ENCODE measurements at places on chromosomes 3 and 15. TPM values are rescaled to one million over a fixed set of nuclear protein-coding genes. Genes with fewer than 3 reads are reported as not detected.

Gene SOX14
- not detected for total RNA-seq

- no peak overlapping the region for H3K27ac ChIP-seq
- peaks cover 73% of the 10 kb centered on the region for H3K4me1 ChIP-seq
- no peak for DNase-seq
- no peaks in the 10 kb centered on the region for H3K27me3 ChIP-seq
Observed at GRCh38 chr3:15279205-15279604, 53.2 kb downstream of the SH3BP5 start.

DNA sequence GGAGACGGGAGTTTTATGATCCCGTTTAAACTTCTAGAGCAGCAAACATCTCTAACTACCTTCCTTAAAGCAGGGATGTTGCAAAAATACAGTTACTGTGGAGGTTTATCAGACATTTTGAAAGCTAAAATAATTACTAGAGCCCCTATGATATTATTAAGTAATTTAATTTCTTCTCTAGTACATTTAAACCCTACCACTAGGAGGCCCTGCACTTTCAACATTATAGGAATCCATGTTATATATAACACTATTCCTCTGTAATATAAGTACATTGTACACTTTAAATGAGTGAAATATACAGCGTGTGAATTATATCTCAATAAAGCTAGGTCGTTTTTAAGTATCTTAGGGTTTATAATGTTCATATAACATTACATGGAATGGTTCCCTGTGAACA is 11.5 kb downstream of the SETMAR start:
- H3K4me3 ChIP-seq, result no peak overlapping the region
- no peaks in the 10 kb centered on the region for H3K36me3 ChIP-seq

- no peaks in the 10 kb centered on the region for H3K27me3 ChIP-seq
- DNase-seq, result no peak
- no peak overlapping the region for H3K27ac ChIP-seq
- no peak overlapping the region for H3K4me3 ChIP-seq
- H3K4me1 ChIP-seq, result no peaks in the 10 kb centered on the region
Observed at GRCh38 chr3:163776743-163777142, 1301.6 kb downstream of the SI start.

- no peaks in the 10 kb centered on the region for H3K36me3 ChIP-seq
- no peaks in the 10 kb centered on the region for H3K4me1 ChIP-seq
- DNase-seq, result no peak
- H3K27me3 ChIP-seq, result no peaks in the 10 kb centered on the region
- H3K4me3 ChIP-seq, result no peak overlapping the region
- no peak overlapping the region for H3K27ac ChIP-seq
Observed at GRCh38 chr3:95343228-95343627, 1280.4 kb downstream of the NSUN3 start.

DNA sequence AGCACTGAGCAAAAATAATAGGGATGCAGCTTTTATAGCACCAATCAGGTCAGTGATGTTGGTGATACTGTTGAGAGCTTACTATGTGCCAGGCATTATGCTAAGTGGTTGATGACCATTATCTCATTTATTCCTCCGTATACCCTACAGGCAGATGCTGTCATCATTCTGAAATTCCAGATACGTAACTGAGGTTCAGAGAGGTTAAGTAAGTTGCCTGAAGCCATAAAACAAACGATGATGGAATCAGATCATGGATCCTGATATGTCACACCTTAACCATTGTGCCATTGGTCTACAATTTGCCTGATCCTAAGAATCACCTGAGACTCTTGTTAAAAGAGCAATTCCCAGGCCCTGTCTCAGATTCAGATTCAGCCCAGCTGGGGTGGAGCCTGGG is 49.5 kb downstream of the ST6GAL1 start:
- H3K27me3 ChIP-seq, result no peaks in the 10 kb centered on the region
- H3K4me3 ChIP-seq, result no peak overlapping the region
- H3K27ac ChIP-seq, result no peak overlapping the region
- peaks cover 47% of the 10 kb centered on the region for H3K36me3 ChIP-seq

- no peak overlapping the region for H3K4me3 ChIP-seq
- H3K36me3 ChIP-seq, result no peaks in the 10 kb centered on the region
- H3K4me1 ChIP-seq, result no peaks in the 10 kb centered on the region
Observed at GRCh38 chr3:29099296-29099695, 181.6 kb upstream of the RBMS3 start.

Gene ZNF80
- total RNA-seq, result 2.3 TPM

DNA sequence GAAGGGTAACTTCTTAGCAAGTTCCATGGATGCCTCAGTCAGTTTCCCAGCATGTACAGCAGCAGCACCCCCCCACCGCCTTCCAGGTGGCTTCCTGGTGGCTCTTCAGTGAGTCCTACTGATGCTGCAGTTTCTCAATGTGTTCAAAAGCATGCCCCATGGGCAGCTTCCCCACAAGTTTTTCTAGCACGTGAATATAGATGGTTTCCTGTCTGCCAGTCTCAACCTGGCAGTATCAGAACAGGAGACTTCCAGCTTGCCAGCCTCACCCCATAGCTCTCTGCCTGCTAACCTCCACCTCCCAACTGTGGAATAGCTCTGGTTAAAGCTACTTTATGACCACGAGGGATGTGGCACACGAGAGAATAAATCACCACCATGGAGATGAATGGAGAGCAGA is 188.3 kb upstream of the SLCO3A1 start:
- H3K27ac ChIP-seq, result no peak overlapping the region
- DNase-seq, result no peak
- no peak overlapping the region for H3K4me3 ChIP-seq

- H3K36me3 ChIP-seq, result no peaks in the 10 kb centered on the region
- no peak overlapping the region for H3K27ac ChIP-seq
- H3K4me1 ChIP-seq, result no peaks in the 10 kb centered on the region
- no peak for DNase-seq
Observed at GRCh38 chr3:123424999-123425712, 23.7 kb downstream of the ADCY5 start.

Gene CLDN1
- total RNA-seq, result 0.09 TPM

GRCh38 chr3:136617198-136617597 is 135.0 kb downstream of the STAG1 start:
- no peaks in the 10 kb centered on the region for H3K27me3 ChIP-seq
- H3K27ac ChIP-seq, result no peak overlapping the region
- H3K4me1 ChIP-seq, result no peaks in the 10 kb centered on the region
- H3K36me3 ChIP-seq, result no peaks in the 10 kb centered on the region
- DNase-seq, result no peak
- H3K4me3 ChIP-seq, result no peak overlapping the region

Gene SAXO2
- 1.6 TPM for total RNA-seq

Gene CDHR4
- total RNA-seq, result not detected

DNA sequence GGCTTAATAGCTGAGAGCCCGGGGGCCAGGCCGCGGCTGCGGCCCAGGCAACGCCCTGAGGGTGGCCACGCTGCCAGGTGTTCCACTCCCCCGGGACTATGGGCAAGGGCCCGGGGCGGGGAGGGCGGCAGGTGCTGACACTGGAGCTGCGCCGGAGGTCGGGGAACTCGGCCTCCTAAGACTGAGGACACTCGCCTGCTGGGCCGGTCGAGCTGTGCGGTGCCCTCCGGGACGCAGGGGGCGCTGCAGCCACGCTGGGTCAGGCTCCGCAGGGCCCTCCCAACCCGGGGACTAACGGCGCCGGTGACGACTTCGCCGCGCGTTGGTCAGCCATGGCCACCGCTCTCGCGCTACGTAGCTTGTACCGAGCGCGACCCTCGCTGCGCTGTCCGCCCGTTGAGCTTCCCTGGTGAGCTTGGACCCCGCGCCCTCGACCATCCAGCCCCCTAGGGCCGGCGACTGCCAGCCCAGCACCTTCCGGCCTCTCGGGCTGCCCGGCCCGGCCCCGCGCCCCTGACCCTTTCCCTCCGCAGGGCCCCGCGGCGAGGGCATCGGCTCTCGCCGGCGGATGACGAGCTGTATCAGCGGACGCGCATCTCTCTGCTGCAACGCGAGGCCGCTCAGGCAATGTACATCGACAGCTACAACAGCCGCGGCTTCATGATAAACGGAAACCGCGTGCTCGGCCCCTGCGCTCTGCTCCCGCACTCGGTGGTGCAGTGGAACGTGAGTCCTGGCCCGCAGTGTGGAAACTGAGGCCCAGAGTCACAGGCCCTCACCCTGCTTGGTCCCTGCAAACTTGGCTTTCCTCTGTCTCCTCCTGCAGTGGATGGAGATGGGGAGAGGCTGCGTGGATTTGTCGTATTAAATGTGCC is at the start of gene NDUFAF3:
TSS of gene NDUFAF3 (plus strand) at position 309 of the 875 bp plus-strand sequence. CDS start at position 333, 24 bp downstream.
- no peaks in the 10 kb centered on the region for H3K27me3 ChIP-seq
- peak within 1 kb of the TSS; percentile 99 for H3K27ac ChIP-seq
- H3K4me1 ChIP-seq, result peaks cover 38% of the 10 kb centered on the region
- peak; percentile 93 for DNase-seq
- H3K36me3 ChIP-seq, result peaks cover 27% of the 10 kb centered on the region

DNA sequence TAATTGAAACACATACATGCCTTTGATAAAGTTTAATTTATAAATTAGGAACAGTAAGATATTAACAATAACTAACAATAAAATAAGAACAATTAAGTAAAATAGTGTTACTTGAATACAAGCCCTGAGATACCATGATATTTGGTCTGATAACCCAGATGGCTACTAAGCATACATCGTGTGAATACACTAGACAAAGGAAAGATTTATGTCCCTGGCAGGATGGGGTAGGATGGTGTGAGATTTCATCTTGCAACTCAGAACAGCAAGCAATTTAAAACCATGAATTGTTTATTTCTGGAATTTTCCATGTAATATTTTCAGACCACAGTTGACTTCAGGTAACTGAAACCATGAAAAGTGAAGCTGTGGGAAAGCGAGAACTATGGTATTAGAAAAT is 169.5 kb downstream of the DIPK2A start:
- no peak overlapping the region for H3K4me3 ChIP-seq
- no peak for DNase-seq
- no peak overlapping the region for H3K27ac ChIP-seq
- no peaks in the 10 kb centered on the region for H3K36me3 ChIP-seq
- H3K4me1 ChIP-seq, result no peaks in the 10 kb centered on the region
- no peaks in the 10 kb centered on the region for H3K27me3 ChIP-seq
